Stimulated activated CD4-positive, alpha-beta T cell treated with anti-CD3 and anti-CD28 coated beads, TNF-alpha, amount 100 ng/mL, for 48 hours (primary cell): ENCODE measurements at places on chromosomes 3 and 15.

DNA sequence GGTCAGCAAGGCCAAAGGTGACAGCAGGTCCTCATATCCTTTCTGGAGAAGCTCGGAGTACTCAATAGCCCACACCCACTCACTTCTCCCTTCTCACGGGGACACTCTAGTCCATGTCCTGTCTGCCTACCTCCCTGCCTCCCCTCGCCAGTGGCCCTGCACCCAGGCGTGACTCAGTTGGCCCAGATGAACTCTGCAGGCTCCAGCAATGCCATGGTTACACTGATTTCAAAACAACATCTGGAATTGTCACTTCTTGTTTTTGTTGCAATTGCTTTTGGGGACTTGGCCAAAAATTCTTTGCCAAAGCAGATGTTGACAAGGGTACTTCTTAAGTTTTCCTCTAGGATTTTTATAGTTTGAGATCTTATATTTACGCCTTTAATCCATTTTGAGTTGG, 13.0 kb downstream of the IL16 start:
- DNase-seq, result no peak

DNA sequence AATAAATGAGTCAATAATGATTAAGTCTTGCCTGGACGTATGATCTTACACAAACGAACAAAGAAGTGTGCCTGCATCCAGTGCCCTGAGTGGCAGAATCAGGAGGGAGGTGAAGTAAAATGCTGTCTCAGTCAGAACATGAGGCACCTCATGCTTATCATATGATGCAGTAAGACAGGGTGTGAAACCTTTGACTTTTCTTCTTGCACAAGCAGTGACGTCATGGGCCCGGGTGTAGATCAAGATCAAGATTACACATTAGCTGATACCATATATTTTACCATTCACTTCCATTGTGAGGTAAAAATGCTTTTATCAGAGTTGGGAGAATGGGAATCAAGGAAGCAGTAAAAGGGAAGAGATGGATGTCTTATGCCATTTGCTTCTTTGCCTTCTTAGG, 291.6 kb upstream of the PLSCR5 start:
- no peak for DNase-seq

DNA sequence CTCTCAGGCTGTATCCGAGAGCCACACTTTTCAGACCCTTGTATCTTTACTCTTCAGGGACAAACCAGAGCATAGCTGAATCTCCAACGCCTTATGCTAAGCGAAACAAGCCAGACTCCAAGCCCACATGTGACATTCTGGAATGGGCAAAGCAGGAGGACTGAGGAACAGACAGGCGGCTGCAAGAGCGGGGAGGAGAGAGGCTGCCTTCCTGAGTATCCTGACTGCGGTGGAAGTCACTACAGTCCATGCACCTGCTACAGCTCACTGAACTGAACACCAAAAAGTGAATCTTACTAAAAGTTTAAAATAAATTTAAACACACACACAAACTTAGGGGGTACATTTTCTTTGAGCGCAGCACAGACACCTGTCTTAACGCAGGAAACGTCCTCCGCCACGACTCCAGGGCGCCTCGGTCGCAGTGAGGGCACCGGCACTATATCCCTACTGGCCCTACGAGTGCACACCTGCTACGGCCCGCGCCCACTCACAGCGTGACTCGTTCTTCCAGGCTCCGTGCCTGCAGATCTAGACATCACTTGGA, 1.4 kb downstream of the CYFIP1 start:
- no peak for DNase-seq

GRCh38 chr3:71647751-71648150, 64.2 kb upstream of the FOXP1 start:
- DNase-seq, result no peak

- DNase-seq, result no peak
Observed at GRCh38 chr15:67137951-67138848, 72.8 kb downstream of the SMAD3 start.

DNA sequence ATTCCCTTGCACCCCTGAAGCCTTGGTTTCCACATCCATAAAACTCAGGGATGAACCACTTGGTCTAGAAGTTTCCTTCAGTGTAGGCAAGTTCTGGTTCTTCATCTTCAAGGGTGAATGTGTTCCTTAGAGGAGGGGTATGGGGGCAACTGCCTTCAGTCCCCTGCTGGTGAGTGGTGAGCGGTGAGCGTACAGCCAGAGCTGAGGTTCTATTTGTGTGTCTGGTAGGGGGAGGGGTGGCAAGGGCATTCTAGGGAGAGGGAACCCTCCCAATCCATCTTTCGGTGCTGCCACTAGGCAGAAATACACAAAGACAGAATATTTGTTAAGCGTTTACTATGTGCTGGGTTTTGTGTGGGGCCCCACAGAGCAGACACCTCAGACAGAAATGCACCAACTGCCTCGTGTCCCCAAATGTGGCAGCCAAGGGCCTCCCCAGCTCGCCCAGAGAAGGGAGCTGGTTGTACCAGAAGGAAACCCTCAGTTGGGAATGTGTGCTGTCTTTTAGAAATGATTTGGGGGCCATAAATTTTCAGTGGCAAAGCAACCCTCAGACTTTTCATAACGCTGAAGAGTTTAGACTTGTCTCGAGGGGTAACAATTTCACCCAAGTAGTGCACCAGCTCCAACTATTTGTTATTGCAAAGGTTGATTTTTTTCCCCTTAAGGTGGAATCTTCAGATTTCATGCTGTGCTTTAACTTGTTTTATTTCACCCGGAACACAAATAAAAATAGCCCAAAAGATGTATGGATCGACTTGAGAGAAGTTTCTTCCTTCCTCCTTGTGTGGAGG, 137.6 kb downstream of the FBLN2 start:
- DNase-seq, result no peak

DNA sequence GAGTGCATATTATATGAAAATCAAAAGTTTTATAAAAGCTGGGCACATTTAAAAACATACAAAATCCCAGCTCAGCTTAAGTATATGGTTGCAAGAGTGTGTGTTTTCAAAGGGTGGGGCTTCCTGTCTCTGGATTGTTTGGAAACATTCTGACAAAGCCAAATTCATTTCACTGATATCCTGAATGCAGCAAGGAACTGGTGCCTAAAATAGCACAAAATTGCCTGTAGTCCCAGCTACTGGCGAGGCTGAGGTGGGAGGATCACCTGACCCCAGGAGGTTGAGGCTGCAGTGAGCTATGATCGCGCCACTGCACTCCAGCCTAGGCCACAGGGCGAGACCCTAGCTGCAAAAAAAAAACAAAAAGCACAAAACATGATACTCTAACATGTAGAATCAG, 13.0 kb upstream of the TJP1 start:
- no peak for DNase-seq

GRCh38 chr15:94722024-94722636, 490.8 kb downstream of the MCTP2 start:
- no peak for DNase-seq

GRCh38 chr3:123449102-123449996, 459 bp upstream of the ADCY5 start:
- no peak for DNase-seq

DNA sequence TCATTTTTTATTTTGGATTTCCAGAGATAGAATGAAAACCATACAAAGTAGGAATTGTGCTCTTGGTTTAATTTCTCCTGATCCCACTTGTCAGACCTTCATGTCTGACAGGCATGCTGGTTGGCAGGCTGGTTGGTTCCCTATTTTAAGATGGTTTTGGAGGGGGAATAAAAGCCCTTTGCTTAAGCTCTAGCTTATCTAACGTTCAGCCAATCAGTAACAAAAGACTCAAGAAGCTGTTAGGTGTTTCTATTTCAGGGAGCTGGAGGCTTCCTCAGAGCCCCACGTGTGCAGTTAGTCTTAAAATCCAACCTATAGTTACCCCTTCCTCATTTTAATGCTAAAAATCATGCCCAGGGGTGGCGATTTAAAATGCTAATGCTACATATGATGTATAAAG, 40.5 kb upstream of the XIRP1 start:
- DNase-seq, result no peak

DNA sequence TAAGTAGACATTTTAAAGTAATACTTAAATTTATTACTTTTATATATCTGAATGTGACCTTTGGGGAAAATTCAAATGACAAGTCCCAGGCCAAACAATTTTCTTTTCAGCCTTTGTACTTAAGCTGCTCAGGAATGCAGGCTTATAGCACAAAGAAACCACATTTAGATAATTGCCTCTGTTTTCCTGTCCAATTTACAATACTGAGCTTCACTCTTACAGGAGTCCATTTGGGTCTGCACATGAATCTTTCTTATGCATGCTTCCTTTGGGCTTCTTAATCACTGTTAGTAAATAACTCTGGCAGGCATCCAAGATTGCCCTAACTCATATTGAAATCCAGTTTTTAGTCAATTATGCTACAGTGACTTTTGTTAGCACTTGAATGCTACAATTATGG, 459.4 kb upstream of the TGFBR2 start:
- DNase-seq, result no peak

DNA sequence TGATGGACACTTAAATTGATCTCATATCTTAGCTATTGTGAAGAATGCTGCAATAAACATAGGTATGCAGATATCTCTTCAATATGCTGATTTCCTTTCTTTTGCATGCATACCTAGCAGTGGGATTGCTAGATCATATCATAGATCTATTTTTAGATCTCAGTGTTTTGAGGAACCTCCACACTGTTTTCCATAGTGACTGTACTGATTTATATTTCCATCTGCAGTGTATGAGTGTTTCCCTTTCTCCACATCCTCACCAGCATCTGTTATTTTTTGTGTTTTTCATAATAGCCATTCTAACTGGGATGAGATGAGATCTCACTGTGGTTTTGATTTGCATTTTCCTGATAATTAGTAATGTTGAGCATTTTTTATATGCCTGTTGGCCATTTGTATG, 17.1 kb upstream of the RASA2 start:
- no peak for DNase-seq
